ENCODE measurements at places on chromosomes 12 and 14.

- DNase-seq, result no peak
Observed at GRCh38 chr12:110335481-110336045, 54.5 kb downstream of the ATP2A2 start.

- DNase-seq, result no peak
Observed at GRCh38 chr12:50052964-50053363, 4.4 kb upstream of the ASIC1 start.

DNA sequence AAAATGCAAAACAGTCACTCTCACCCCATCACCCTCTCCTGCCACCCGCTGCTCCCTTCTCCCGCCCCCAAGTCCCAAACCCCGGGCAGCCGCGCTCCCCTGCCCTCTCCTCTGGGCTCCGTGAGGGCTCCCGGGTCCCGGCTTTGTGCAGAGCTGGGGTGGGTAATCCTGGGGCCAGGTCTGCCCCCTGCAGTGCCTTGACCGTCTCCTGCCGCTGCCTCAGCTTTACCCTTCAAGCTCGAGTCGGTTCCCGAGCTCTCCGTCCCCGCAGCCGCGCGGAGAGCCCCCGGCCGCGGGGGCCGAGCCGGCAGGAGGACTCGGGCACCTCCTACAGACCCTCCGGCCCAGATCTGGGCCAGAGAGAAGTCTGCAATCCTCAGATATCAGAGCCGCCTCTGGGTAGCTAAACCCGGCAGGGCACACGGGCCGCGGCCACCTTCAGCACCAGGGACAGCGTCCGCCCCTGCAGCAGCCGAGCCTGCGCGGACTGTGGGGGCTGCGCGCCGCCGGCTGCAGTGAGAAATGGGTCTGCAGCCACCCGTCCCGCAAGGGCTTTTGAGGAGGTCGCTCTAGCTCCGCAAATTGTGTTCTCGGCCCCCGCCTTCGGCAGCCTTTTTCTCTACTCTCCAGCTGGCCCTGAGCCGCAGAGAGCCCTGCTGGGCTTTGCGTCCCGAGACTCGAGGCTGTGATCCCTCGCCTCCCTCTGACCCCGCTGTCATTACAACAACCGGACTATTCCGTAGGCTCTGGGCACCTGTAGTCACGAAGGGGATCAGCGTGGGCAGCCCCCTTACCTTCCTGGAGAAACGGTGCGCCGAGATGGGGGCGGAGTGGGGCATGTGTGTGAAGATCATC, 1.2 kb downstream of the PRMT8 start:
- DNase-seq, result no peak

- no peak for DNase-seq
Observed at GRCh38 chr12:77800501-77800900, 30.2 kb upstream of the NAV3 start.

GRCh38 chr12:108559007-108559655, 1.8 kb downstream of the SART3 start:
- DNase-seq, result no peak

DNA sequence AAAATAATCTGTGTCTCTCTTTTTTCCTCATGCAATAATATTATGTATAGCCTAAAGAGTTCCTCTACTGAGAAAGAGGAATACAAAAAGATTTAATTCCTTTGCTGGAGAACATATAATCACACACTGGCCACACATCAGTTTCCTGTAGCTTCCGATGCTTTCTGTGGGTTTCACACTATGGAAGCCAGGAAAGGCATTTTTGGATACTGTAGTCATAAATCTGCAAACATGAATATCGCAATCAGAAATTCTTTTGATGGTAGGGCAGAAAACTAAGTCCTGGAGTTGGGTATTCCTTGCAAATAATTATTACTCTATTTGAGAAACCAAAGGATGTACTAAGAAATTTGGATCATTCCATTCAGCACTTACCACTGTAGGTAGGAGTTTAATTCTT, 260.0 kb downstream of the ACSS3 start:
- DNase-seq, result no peak

GRCh38 chr14:63130531-63130930, 73.7 kb upstream of the RHOJ start:
- no peak for DNase-seq

DNA sequence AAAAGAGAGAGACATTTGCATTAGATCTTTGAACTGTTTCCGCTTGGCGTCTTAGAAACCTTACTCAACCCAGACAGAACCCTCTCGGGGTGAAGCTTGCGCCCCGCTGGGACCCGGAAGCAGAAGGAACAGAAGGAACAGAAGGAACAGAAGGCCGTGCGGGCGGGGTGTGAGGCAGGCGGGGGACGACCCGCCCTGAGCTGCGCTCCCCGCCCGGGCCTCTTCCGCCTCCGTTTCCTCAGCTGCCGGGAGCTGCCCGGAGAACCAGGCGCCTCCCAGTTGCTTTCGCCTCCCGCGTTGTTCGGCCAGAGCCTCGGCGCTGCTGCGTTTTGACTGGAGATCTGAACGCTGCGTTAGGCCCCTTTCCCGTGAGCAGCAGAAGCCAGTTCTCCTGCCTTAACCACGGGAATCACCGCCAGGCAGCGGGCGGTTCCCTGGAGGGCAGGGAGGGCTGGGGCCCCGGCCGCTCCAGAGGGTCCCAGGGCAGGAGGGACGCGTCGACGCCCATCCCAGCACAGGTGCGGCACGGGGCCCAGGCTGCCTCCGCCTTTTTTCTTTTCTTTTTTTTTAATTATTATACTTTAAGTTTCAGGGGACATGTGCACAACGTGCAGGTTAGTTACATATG, 19.3 kb upstream of the MMP17 start:
- DNase-seq, result no peak

DNA sequence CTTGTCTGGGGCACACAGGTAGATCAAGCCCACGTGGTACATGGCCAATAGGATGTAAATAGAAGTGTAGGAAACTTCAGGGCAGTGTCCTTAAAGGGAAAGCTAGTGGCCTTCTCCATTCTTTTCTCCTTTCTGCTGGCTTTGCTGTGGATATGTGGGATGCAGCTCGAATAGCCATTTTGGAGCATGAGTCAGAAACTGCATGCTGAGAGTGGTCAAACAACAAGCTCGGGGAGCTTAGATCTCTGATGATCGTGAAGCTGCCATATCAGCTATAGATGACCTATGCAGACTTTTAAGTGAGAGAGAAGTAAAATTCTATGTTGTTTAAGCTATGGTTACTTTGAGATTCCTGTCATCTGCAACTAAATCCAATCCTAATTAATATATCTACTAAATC, 241.3 kb upstream of the DAAM1 start:
- DNase-seq, result no peak

All from NCI-H1048 (cell line).